ENCODE measurements at places on chromosomes 4 and X.

GRCh38 chrX:2423899-2424298 lies 76.9 kb downstream of the DHRSX start:
- no peaks in the 10 kb centered on the region for H3K27me3 ChIP-seq
- no peak for DNase-seq
- no peaks in the 10 kb centered on the region for H3K4me1 ChIP-seq
- H3K27ac ChIP-seq, result no peak overlapping the region
- no peak overlapping the region for H3K4me3 ChIP-seq
- H3K36me3 ChIP-seq, result peaks cover 10% of the 10 kb centered on the region

- DNase-seq, result no peak
- H3K36me3 ChIP-seq, result no peaks in the 10 kb centered on the region
- no peaks in the 10 kb centered on the region for H3K4me1 ChIP-seq
- no peak overlapping the region for H3K27ac ChIP-seq
Observed at GRCh38 chr4:100539706-100540105, 21.9 kb upstream of the EMCN start.

- DNase-seq, result no peak
- peaks cover 22% of the 10 kb centered on the region for H3K27me3 ChIP-seq
- H3K27ac ChIP-seq, result no peak overlapping the region
- no peaks in the 10 kb centered on the region for H3K36me3 ChIP-seq
- H3K4me1 ChIP-seq, result no peaks in the 10 kb centered on the region
Observed at GRCh38 chr4:121457278-121457875, 76.6 kb upstream of the QRFPR start.

GRCh38 chr4:7029212-7029611 lies 14.0 kb upstream of the TADA2B start:
- no peak for DNase-seq
- H3K36me3 ChIP-seq, result peaks cover 72% of the 10 kb centered on the region
- H3K27ac ChIP-seq, result no peak overlapping the region
- H3K4me3 ChIP-seq, result no peak overlapping the region

DNA sequence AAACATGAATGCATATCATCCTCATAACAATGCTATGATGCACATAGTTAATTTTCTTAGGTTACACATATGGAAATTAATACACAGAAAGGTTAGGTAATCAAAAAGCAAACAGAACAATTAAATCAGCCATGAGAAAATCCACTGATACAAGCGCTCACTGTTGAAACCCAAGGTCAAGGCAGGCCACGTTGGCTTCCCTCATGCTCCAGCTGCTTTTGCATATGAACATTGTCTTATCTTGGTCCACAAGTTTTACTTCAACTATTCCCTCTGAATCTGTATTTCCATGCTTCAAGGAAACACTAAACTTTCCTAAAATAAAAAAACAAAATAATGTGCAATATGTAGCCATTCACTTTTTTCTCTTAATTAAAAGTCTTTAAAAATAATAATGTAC lies 34.5 kb upstream of the PLA2G12A start:
- no peaks in the 10 kb centered on the region for H3K4me1 ChIP-seq
- no peak overlapping the region for H3K4me3 ChIP-seq
- H3K27ac ChIP-seq, result no peak overlapping the region

GRCh38 chrX:105650986-105651385 lies 171.4 kb upstream of the NRK start:
- no peak for DNase-seq
- no peaks in the 10 kb centered on the region for H3K27me3 ChIP-seq
- H3K4me3 ChIP-seq, result no peak overlapping the region
- no peaks in the 10 kb centered on the region for H3K4me1 ChIP-seq

DNA sequence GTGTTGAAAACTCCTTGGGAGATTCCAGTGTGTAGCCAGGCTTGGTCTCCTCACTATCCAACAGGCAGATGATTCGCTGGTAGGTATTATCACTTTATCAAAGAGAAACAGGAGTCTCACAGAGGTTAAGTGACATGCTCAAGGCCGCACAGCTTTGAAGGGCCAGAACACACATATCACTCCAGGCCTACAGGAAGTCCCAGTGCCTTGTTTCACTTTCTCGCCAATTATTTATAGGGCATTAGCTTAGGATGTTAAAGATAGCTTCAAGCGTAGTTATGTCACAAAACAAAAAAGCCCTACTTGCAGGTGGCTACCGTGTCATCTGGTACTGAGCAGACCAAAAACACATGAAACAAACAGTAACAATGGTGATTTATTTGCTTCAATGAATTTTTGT lies 13.2 kb downstream of the ATP8A1 start:
- no peak overlapping the region for H3K27ac ChIP-seq
- DNase-seq, result no peak
- no peaks in the 10 kb centered on the region for H3K36me3 ChIP-seq
- no peaks in the 10 kb centered on the region for H3K27me3 ChIP-seq

DNA sequence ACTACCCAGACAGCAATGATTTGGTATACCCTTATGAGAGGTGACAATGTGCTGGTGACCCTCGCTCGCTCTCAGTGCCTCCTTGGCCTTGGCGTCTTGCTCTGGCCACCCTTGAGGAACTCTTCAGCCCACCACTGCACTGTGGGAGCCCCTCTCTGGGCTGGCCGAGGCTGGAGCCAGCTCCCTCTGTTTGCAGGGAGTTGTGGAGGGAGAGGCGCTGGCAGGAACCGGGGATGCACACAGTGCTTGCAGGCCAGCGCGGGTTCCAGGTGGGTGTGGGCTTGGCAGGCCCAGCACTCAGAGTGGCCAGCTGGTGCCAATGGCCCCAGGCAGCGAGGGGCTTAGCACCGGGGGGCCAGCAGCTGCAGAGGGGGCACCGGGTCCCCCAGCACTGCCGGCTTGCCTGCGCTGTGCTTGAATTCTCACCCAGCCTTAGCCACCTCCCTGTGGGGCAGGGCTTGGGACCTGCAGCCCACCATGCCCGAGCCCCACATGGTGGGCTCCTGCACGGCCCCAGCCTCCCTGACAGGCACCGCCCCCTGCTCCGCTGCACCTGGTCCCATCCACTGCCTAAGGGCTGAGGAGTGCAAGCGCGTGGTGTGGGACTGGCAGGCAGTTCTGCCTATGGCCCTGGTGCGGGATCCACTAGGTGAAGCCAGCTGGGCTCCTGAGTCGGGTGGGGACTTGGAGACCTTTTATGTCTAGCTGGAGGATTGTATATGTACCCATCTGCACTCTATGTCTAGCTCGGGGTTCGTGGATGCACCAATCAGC lies 857.0 kb upstream of the IGFBP7 start:
- no peak overlapping the region for H3K27ac ChIP-seq
- H3K36me3 ChIP-seq, result no peaks in the 10 kb centered on the region
- no peaks in the 10 kb centered on the region for H3K4me1 ChIP-seq
- DNase-seq, result no peak
- H3K27me3 ChIP-seq, result no peaks in the 10 kb centered on the region

DNA sequence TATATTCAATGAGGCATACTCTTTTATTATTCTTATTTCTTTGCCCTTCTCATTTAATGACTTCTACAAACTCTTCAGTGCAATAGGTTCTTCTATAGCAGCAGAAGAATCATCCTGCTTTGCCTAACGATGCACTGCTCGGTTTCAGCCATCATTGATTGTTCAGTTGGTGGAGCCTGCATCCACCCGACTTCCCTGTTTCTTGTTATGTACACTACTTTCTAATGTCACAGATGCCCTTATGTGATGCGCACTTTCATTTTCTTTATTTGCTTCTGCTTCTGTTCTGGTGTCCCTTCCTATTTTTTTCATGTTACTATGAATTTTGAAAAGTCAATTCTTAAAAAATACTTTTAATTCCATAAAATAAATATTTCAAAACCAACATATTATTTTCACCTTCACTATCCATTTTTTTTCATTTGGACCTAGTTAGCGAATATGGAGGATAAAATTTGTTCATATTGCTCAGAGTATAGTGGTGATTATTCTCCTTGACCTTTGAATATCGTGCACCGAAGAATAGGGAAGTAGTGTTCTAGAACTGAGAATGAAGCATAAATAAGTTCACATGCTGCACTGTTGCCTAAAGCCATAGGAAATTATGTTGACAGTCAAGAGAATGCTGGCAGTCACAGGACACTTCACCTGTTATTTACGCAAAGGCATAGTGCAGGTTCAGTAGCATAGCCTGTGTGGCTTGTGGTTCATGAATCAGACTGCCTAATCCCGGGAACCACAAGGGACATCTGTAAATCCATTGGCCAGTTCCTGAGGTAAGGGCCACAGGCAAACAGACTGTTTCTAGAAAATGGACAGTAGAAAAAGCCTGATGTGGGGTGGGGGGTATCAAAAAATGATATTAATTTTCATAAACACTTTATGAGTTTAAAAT lies 21.3 kb upstream of the SFRP2 start:
- H3K4me1 ChIP-seq, result peaks cover 4% of the 10 kb centered on the region
- H3K27ac ChIP-seq, result no peak overlapping the region
- DNase-seq, result no peak
- H3K27me3 ChIP-seq, result no peaks in the 10 kb centered on the region
- no peaks in the 10 kb centered on the region for H3K36me3 ChIP-seq

DNA sequence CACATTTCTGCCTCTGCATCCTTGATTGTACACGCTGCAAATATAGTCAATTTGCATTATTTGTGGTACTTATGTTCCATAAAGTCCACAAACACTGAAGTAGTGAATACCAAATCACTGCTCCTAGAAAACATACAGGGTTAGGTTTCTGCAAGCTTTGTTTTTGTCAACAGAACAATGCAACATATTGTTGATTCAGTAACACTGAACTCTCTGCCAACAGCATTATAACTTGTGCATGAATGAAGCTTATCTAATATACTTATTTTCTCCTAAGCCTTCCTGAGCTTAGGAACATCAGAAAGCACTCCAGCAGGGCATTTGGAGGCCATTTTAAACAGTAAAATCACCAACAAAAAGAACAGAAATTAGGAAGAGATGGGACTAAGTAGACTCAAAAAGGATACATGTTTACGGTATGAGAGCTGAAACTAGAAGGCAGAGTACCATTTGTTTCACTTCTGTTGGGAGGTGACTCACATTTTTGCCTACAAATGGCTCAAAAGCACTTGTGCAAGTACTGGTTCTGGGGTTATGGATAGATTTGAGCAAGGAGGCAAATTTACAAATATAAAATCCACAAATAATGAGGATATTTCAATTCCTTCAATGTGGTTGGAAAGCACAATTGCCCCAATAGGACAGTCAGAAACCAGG lies 14.1 kb downstream of the COX18 start:
- H3K27ac ChIP-seq, result no peak overlapping the region
- H3K4me3 ChIP-seq, result no peak overlapping the region
- DNase-seq, result no peak
- H3K4me1 ChIP-seq, result no peaks in the 10 kb centered on the region

DNA sequence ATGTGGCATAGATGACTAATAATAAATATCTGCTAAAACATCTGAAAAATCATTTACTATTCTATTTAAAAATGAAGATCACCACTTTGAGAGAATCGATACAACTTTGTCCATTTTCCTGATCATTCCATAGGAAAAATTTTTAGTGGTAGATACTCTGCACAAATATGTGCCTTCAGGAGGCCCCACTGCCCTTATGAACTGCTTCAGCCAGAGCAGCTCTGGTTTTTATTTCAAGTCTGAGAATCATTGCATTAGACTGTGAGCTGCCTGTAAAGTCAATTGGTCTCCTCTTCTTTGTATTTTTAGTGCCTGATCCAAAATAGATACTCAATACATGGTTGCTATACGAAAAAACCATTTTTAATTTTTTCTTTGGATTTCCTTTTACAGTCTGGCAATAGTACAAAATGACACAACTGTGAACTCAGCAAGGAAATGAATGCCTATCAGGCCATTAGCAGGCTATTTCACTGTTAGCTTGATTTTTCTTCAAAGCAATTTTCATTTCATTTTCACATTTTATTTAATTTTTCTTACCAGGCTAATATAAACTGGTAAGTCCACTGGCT lies 69.1 kb downstream of the SHISA3 start:
- H3K4me3 ChIP-seq, result no peak overlapping the region
- no peak for DNase-seq
- no peaks in the 10 kb centered on the region for H3K27me3 ChIP-seq
- no peak overlapping the region for H3K27ac ChIP-seq

DNA sequence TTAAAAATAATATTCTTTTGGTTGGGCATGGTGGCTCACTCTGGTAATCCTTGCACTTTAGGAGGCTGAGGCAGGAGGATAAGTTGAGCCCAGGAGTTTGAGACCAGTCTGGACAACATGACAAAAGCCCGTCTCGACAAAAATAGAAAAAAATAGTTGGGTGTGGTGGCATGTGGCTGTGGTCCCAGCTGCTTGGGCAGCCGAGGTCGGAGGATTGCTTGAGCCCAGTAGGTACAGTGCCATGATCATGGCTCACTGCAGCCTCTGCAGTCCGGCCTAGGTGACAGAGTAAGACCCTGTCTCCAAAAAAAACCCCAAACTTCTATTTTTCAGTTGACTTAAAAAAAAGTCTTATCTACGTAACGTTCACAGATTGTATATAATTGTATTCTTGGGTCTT lies 23.9 kb downstream of the UBE2K start:
- H3K36me3 ChIP-seq, result peaks cover 13% of the 10 kb centered on the region
- H3K4me3 ChIP-seq, result no peak overlapping the region
- DNase-seq, result no peak
- H3K27ac ChIP-seq, result no peak overlapping the region

GRCh38 chrX:74781507-74782034 lies 143.7 kb downstream of the NEXMIF start:
- no peaks in the 10 kb centered on the region for H3K36me3 ChIP-seq
- no peak for DNase-seq
- no peak overlapping the region for H3K4me3 ChIP-seq

- H3K36me3 ChIP-seq, result peaks cover 27% of the 10 kb centered on the region
- H3K4me3 ChIP-seq, result peak overlapping the region; percentile 90
- H3K27ac ChIP-seq, result peak overlapping the region; percentile 88
- peak; percentile 1 for DNase-seq
- peaks cover 46% of the 10 kb centered on the region for H3K4me1 ChIP-seq
- no peaks in the 10 kb centered on the region for H3K27me3 ChIP-seq
Observed at GRCh38 chr4:125091-125771, 930 bp downstream of the ZNF718 start.

GRCh38 chr4:186904101-186904500 lies 180.4 kb upstream of the FAT1 start:
- H3K27me3 ChIP-seq, result no peaks in the 10 kb centered on the region
- no peaks in the 10 kb centered on the region for H3K4me1 ChIP-seq
- DNase-seq, result no peak
- no peak overlapping the region for H3K4me3 ChIP-seq

DNA sequence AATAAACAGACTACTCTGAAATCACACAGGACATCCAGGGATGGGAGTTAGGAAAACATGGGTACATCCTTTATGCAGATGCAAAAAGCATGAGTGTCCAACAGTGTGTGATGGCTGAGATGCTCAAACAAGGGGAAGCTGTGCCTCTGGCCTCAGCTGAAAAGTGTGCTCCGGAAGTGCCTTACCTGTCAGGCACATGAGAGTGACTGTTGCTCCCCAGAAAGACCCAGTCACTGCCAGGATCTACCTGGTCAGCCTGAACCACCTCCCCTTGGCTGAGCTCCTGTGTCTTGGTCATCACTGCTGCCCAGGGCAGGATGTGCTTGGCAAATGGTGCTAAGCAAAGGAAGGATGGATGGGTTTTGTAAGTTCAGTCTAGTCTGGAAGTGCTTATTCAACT lies 4.0 kb downstream of the PPP2R2C start:
- peaks cover 31% of the 10 kb centered on the region for H3K27me3 ChIP-seq
- no peak for DNase-seq
- no peaks in the 10 kb centered on the region for H3K36me3 ChIP-seq
- no peak overlapping the region for H3K27ac ChIP-seq
- peaks cover 8% of the 10 kb centered on the region for H3K4me1 ChIP-seq
- no peak overlapping the region for H3K4me3 ChIP-seq
